ENCODE measurements at places on chromosomes 2 and 18. TPM values are rescaled to one million over a fixed set of nuclear protein-coding genes. Genes with fewer than 3 reads are reported as not detected.
A peak's percentile ranks its signal among the peaks of the same experiment; 100 is the strongest.

The PAX8 gene
- polyA plus RNA-seq: 0.19 TPM

DNA sequence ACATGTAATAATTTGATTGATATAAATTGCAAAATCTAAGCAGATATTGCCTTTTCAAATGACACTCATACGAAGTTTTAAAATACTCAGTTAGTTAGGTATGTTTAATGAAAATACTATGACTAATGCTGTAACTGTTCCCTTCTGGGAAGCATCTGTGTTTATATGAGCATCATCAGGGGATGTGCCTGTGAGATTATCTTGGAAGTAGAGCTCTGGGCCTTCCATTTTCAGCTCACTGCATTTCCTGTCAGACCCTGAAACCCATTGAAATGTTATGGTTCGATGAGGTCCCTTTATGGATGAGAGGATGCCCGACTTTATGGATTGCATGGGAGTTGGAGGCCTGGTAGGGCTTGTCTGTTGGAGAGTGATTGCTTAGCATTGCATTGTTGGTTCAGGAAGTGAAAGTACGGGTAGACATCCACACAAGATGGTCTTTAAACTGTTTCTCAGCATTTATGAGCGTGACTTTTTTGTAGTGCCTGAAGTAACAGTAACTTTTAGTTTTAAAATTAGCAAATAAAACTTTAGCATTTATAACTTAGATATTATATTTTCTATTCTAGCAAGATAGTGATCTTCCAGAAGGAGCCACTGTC lies 28.7 kb downstream of the ELP2 start:
- no peak for DNase-seq

DNA sequence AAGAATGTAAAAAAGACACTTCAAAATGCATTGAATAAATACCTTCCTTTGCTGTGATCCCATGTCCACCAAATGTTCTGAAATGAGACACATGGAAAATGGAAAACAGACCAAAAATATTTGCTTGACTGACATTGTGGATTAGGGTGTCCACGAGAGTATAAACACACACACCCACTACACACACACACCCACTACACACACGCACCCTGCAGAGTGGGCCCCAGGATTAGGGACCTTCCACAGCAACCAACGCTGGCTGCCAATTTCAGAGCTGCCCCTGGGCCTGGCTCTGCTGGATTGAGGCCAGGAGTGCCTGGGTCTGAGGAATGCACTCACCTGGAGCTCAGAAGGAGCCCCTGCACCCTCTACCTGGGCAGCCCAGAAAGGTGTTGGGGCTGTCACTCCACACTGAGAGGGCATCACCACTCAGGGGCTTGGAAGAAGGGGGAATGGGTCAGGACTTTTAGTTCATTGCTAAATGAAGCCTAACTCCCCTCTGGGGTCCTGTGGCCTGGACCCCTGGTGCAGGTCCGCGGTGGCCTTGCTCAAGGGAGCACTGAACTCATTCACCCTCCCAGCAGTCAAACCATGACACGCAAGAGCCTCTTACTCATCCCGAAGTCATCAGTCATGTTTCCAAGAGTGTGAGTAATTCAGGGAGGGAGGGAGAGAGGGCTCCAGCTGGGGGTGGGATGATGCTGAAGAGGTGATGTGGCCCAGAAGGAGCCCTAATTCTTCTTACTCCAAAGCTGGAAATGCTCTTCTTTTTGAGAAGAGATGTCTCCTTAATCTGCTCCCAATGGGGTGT lies 50.2 kb upstream of the PLB1 start:
- no peak for DNase-seq

GRCh38 chr2:55180374-55180773 lies 51.7 kb downstream of the CLHC1 start:
- DNase-seq: no peak

DNA sequence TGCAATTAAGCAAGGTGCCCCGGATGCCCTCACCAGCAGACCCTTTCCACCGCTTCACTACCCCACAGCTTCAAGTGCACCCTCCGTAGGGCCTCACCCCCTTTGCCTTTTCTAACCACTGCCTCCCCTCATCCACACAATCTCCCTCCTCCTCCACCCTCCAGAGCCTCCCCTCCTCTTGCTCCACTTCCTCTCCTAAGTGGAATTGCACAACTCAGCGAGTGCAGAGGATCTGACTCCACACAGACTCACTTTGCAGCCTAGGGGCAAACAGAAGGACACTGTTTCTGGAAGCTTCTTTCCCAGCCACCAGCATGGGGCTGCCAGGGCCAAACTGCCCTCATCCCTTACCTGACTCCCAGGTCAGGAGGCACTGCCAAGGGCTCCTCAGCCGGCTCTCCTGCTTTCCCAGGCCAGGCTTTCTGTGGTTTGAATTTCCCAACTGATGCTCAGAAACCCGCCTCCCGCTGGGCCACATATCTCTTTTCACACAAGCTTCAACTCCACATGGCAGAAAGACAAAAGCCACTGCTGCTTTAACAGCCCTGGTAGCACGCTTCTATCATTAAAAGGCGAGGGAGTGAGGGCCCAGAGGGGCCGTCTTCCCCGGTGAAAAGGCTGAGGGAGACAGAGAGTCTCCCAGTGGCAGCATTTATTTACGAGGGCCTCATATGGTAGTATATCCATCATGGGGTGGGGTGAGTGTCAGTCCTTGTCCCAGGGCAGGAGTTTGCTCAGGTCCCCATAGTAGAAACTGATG lies 74.7 kb upstream of the MGAT4A start:
- DNase-seq: no peak

The KCNG2 gene
- 0.46 TPM for polyA plus RNA-seq

GRCh38 chr18:47209171-47209570 lies 33.0 kb upstream of the IER3IP1 start:
- DNase-seq: no peak

The MATN3 gene
- polyA plus RNA-seq: 2.0 TPM

The COL6A3 gene
- 412 TPM for polyA plus RNA-seq

The GCA gene
- polyA plus RNA-seq: 18.1 TPM

The LAMA3 gene
- 10.4 TPM for polyA plus RNA-seq

DNA sequence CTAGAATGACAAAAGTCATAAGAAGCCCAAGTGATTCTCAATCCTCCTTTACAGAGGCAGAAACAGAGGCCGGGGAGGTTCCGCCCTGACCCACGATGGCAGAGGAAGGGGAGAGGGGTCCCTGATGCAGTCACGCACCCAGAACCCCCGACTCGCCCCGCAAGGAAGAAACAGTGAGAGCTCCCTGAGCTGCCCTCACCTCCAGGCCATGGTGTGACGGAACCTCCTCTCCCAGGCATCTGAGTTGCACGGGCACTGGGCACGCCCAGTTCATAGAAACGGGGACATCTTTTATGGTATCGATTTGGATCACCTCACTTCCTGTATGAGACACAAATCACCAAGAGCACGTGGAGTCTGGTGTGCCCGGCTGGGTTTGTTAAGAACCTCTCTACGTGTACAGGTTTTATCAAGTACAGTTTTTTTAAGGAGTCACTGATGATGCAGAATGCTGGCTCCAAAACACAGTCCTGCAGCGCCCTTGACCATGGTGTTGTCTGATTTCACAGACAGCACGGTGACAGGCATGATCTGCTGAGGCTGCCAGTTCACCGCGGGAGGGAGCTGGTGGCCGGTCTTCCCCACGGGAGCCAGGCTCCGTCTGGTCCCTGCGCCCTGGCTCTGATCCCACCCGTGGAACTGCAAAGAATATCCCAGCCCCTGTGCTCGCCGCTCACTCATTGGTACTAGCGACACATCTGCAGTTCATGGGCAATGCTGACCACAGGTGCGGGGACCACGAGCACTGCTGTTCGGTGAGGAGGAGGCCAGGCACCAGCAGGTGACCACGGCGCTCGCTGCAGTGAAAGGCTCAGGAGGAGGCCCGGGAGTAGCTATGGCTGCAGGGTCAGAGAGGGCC lies 35.6 kb downstream of the PXDN start:
- no peak for DNase-seq

The TCF23 gene
- polyA plus RNA-seq: 0.08 TPM

The HAAO gene
- 31.5 TPM for polyA plus RNA-seq

- DNase-seq: no peak
Measured at GRCh38 chr2:39584283-39584965, 81.3 kb upstream of the TMEM178A start.

The TP53I3 gene
- polyA plus RNA-seq: 16.9 TPM

- no peak for DNase-seq
Measured at GRCh38 chr18:24662412-24662821, 202.0 kb downstream of the HRH4 start.

The SERPINB4 gene
- not detected for polyA plus RNA-seq

GRCh38 chr18:10950080-10950875 lies 199.1 kb downstream of the PIEZO2 start:
- DNase-seq: no peak

The ABCG5 gene
- polyA plus RNA-seq: not detected

The MROH2A gene
- 7.3 TPM for polyA plus RNA-seq

GRCh38 chr2:202317080-202317857 lies 51.7 kb downstream of the NOP58 start:
- peak; percentile 41 for DNase-seq

The CD8B2 gene
- polyA plus RNA-seq: 1.8 TPM

GRCh38 chr2:179595284-179595683 lies 266.1 kb downstream of the ZNF385B start:
- no peak for DNase-seq
